ENCODE measurements at places on chromosomes 2 and 18. TPM values are rescaled to one million over a fixed set of nuclear protein-coding genes. Genes with fewer than 3 reads are reported as not detected.

- no peak for DNase-seq
These were observed 48.7 kb downstream of the COA5 start for GRCh38 chr2:98559581-98559980.

DNA sequence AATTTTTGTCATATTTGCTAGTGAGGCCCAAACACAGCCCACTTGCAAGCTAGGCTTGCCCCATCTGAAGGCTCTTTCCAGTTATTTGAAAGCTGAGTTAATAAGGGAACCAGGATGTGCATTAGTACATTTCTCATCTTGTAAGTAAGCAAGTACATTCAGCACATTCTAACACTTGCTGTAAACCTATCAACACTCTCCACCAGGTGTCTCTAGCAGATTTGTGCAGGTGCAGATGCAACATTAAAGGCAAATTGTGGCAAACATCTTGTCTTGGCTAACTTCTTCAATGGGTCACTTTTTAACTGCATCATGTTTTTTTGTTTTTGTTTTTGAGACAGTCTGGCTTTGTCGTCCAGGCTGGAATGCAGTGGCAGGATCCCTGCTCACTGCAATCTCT lies 25.3 kb upstream of the MFSD6 start:
- DNase-seq = peak; percentile 64

GRCh38 chr2:65980531-65980930 lies 454.4 kb upstream of the MEIS1 start:
- DNase-seq = no peak

DNA sequence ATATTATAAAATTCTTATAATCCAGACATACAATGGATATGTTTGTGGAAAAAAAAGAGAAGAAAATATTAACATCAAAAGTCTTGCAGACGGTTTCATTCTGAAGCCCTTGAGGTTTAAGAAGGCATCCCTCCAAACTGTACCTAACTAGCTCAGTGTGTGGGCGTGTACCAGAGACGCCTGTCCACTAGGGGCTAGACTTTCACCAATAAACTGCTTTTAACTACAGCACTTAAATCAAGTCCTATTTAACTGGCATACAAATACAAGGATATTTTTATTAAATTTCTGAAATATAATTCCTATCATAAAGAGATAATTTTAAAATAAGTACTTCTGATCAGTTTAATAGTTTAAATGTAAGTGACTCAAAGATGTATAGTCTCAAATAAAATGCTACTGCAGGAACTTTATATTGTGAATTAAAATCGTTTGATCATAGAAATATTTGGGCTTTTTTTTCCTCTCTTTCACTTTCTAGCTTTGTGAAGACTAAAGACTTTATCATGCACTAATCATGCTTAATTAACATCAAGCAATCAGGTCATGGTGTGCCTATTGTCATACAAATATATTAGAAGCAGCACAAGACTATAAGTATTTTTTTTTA lies 437.7 kb downstream of the SATB2 start:
- DNase-seq = no peak

DNA sequence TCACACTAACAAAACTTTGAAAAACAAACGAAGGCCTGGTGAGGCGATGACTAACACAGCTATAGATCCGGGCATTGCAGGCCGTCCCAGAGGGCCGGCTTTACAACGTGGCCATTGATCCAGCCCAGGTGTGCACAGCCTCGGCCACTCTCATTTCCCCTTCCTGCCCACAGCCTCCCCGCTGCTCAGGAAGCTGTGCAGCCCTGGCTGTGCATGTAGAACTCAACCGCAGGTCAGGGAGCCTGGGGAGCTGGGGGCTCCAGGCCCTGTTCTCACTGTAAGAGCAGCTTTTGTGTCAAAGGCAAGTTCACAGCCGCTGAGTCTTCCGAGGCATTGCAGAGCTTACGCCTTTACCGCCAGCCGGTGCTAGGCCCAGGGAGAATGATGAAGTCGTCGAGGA lies 87.2 kb downstream of the LONRF2 start:
- DNase-seq = no peak

DNA sequence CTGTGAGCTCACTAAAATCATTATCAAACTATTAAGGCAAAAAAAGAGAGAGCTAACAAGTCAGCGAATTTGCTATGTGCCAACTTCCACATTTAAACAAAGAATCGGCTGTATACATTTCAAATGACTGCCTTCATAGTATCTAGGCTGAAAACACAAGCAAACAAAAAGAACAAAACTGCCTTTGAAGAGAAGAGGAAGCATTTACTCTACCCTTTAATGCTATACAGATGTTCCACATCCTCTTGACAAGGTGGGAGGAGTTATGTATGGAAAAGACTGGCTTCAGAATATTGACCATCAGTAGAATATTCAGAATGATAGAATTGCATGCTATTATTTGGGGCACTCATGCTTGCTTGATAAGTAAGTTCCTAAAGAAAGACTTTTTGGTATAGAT lies 741.7 kb downstream of the PLCL1 start:
- DNase-seq = no peak

- no peak for DNase-seq
These were observed 160.1 kb downstream of the HAUS1 start for GRCh38 chr18:46264255-46264654.

DNA sequence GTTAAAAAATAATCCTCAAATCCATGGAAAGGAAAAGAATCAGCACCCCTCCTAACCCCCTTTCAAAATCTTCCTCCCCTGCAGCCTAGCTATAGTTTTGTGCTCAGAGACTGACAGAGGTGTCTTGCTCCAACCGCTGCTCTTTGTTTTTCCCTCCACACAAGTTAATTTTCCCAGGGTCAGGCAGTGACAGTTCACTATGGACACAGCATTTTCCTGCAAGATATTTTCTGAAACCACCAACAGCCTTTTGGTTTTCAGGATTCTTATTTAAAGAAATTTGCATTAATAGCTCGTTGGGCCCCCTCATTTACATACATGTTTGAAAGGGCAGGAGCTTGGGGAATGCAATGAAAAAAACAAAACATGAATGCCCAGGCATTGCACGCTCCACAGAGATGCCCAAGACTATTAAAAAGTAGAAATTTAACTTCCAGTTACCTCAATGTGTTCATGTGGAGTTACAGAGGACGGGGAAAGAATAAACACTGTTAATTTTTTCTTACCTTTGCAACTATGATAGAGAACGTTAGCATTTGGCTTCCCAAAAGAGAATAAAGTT lies 71.4 kb upstream of the CXCR4 start:
- DNase-seq = no peak

GRCh38 chr2:200585730-200586643 lies at the start of gene AOX1:
Gene AOX1, plus strand, starts transcription at chr2:200586014. Its CDS starts 95 bp downstream, at chr2:200586109.
- peak; percentile 7 for DNase-seq

DNA sequence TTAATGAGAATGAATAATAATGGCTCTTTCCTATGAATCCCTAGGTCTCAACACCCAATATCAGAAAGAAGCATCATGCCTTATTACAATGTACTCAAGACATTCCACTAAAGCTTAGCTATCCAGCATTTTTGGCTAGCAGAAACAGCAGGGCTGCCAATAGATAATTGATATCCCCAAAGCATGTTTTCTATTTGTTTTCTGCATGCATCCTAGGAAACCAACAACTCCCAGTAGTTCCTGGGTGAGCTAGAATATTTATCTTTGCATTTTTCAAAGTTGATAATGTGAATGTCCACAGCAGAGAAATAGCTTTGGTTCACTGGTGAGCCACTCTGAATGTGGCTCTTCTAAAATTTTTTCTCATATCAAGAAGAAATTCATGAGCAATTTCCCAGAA lies 5.8 kb upstream of the ANTXR1 start:
- no peak for DNase-seq

DNA sequence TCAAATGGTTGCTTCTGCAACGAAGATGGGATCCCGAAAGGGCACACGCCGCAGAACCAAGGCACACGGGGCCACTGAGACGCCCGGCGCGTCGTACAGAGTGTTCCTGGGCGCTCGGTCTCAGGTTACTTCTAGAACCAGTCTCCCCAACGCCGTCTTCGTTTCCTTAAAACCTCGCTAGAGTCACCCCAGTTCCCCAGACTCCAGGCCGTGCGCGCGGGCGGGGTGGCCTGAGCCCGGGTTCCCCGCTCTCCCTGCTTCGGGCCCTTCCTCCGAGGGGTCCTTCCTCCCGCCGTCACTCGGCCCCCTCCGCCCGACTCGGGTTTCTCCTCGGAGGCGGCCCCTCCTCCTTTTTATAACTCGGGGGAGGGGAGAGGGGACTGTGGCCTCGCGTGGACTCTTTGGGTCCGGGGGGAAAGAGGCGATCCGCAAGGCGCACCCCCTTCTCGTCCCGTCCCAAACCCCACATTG lies 774 bp upstream of the FZD7 start:
- peak; percentile 83 for DNase-seq

DNA sequence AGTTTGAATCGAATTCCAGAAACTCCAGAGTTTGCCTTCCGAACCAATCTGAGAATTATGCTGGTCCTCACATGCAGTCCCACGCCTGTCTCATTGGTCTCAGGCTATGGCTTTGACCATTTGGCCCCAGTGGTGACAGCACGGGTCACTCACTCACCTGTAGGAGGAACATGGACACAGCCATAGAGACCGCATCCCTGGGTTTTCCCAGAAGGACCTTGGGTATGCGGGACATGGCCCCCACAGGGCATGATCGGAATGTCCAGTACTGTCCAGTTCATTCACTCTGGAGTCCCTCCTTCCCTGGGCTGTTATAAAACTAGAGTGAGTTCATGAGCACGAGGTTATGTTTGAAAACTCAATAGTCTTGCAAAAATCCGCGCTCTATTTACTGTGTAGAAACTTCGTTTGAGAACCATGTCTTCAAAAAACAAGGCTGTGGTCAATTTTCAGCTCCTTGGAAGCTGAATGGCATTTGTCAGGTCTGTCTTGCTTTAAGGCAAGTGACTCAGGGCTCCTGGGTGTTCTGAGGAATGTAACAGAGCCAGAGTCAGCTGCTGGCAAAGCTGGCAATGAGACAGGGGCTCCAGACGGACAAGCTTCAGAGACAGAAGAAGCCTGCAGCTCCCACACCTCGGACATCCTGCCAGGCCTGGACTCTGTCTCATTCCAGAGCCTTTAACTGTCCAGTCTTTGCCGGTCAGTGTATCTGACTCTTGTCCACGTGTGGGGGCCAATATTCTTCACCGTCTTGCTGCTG lies 86.7 kb upstream of the TMEM18 start:
- DNase-seq = no peak

DNA sequence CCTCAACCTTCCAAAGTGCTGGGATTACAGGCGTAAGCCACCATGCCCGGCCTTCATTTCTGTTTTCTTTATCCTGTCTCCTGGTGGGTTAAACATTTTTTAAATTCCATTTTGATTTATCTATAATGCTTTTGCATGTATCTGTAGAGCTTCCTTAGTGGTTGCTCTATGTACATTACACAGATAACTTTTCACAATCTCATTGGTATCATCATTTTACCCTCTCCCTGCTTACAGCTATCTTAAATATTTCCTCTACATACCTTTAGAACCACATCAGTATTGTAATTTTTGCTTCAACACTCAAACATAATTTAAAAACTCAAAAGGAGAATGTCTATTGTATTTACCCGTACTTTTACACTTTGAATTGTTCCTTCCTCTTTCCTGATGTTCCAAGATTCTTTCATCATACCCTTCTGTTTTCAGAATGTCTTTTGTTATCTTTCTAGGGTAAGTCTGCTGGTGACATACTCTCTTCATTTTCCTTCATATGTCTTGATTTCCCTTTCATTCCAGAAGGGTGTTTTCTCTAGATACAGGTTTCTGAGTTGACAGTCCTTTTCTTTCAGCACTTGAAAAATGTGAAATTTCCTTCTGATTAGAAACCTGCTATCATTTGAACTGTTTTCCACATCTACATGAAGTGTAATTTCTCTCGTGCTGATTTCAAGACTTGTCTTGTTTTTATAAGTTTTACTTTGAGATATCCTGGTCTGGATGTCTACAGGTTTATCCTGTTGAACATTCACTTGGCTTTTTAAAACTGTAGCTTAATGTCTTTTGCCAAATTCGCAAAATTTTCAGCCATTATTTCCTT lies 21.9 kb downstream of the PPP3R1 start:
- DNase-seq = no peak

DNA sequence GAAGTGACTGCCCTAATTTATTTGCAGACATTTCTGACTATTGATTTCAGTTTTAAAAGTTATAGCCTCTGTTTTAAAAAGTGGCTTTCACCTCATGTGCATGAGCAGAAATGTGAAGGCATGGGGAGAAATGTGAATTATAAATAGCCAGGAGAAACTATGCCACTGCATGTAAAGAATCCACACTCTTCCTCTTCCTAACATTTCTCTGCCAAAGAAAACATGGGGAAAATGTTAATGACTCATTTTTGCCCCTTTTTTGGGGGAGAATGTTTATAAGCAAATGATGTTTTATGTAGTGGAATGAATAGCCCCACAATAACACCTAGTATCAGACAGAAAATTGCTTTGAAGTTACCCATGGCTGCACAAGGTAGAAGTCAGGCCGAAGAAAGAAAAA lies 249.0 kb upstream of the TANK start:
- DNase-seq = no peak

GRCh38 chr2:76464310-76464709 lies 753.6 kb upstream of the GCFC2 start:
- no peak for DNase-seq

GRCh38 chr18:65762556-65762955 lies 11.7 kb downstream of the CDH7 start:
- no peak for DNase-seq

DNA sequence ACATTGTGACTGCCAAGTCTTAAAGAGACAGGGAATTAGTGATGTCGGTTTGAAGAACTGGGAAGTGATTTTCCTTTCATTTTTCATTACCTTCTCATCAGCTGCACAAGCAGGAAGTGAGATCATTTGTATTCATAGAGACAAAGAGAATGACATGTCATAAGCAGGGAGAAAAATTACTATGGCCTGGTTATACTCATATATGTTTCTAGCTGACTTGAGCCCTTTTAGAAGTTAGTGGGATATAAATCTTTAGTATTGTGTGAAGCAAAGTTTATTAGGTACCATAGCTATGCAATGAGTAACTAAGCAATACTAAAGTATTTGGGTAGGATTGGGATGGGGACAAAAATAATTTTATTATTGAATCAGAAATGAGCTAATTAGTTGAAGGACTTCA lies 284.1 kb downstream of the PID1 start:
- no peak for DNase-seq

- DNase-seq = no peak
These were observed 11.4 kb upstream of the MAPRE2 start for GRCh38 chr18:35029770-35030169.

GPAT2 gene
- 11.8 TPM for total RNA-seq

SPP2 gene
- total RNA-seq = not detected

AQP4 gene
- total RNA-seq = not detected

KCNK3 gene
- under 0.01 TPM for total RNA-seq

FBXO36 gene
- 1.9 TPM for total RNA-seq

KCTD1 gene
- total RNA-seq = 8.6 TPM

DUSP2 gene
- 134 TPM for total RNA-seq

ADAM23 gene
- total RNA-seq = under 0.01 TPM

ASPRV1 gene
- 1.1 TPM for total RNA-seq

FBXO48 gene
- total RNA-seq = 0.27 TPM

EPHA4 gene
- total RNA-seq = 0.27 TPM

CD8B2 gene
- under 0.01 TPM for total RNA-seq

PROC gene
- total RNA-seq = 1.1 TPM

MEP1B gene
- not detected for total RNA-seq
